Ovary (tissue), 10 donors: ENCODE measurements at places on chromosomes 11 and 22. TPM values are rescaled to one million over a fixed set of nuclear protein-coding genes. Genes with fewer than 3 reads are reported as not detected.

- DNase-seq, result no peak
- no peak overlapping the region for H3K4me3 ChIP-seq
- no peaks in the 10 kb centered on the region for H3K4me1 ChIP-seq
- no peaks in the 10 kb centered on the region for H3K36me3 ChIP-seq
Measured at GRCh38 chr11:29119116-29119515, 897.7 kb downstream of the KCNA4 start.

DNA sequence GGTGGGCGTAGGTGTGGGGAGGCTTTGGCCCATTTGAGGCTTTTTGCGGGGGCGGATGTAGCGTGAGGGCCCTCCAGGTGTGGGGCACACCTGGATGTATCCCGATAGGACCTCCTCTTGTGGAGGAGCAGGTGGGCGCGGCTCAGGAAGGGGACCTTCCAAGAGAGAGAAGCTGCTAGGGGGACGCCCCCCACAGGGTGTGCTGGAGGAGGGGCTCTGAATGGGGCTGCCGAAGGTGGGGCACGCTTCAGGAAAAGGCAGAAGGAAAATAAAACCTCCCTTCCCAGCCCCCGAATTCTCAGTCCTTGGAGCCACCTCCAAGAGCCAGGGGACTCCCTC lies 621 bp downstream of the SGSM1 start:
- peak overlapping the region; percentile 87 for H3K27ac ChIP-seq
- peak overlapping the region; percentile 58 for H3K4me3 ChIP-seq
- no peaks in the 10 kb centered on the region for H3K36me3 ChIP-seq
- H3K4me1 ChIP-seq, result peaks cover 2% of the 10 kb centered on the region
- H3K27me3 ChIP-seq, result no peaks in the 10 kb centered on the region
- peak; percentile 23 for DNase-seq

DNA sequence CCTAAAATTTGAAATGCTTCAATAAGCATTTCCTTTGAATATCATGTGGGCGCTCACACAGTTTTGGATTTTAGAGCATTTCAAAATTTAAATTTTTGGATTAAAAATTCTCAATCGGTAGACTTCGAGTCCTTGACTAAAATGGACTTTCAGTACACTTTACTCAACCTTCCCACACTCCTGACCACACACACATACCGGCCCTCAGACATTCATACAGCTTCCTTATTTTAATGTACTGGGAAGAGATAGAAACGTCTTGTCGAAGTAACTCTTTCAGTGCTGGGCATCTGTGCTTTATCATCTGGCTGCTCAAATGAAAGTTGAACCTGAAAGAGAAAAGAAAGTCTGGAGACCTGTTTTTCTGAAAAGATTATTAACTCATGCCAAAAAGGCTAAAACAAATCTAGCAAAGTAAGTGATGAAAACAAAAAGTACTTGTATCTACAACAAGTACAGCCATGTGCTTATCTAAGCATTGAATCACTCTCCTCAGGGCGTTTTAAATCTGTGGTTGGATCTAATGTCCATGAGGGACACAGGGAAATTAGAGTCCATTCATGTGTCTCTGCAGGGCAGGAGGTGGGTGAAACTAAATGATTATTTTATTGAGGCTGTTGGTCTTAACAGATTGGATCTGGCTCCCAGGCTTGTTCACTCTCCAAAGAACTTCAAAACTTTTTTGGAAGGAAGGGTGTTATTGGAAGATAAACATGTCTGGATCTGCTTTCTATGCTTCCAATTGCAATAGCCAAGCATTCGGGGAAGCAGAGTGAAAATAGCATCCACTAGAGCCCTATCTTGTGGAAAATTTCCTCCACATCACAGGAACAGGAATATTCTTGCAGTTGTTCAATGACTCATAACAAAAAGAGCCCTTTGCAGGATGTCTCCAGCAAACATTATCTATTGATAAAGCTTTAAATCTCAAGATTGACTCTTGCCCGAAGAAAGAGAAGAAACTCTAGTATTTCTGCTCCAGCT lies 47.0 kb downstream of the CARD18 start:
- no peak overlapping the region for H3K27ac ChIP-seq
- no peaks in the 10 kb centered on the region for H3K27me3 ChIP-seq
- no peaks in the 10 kb centered on the region for H3K4me1 ChIP-seq
- DNase-seq, result no peak
- no peaks in the 10 kb centered on the region for H3K36me3 ChIP-seq

GRCh38 chr11:124928942-124929665 lies 6.7 kb downstream of the HEPACAM start:
- H3K27me3 ChIP-seq, result no peaks in the 10 kb centered on the region
- no peaks in the 10 kb centered on the region for H3K36me3 ChIP-seq
- DNase-seq, result no peak
- H3K4me1 ChIP-seq, result no peaks in the 10 kb centered on the region

DNA sequence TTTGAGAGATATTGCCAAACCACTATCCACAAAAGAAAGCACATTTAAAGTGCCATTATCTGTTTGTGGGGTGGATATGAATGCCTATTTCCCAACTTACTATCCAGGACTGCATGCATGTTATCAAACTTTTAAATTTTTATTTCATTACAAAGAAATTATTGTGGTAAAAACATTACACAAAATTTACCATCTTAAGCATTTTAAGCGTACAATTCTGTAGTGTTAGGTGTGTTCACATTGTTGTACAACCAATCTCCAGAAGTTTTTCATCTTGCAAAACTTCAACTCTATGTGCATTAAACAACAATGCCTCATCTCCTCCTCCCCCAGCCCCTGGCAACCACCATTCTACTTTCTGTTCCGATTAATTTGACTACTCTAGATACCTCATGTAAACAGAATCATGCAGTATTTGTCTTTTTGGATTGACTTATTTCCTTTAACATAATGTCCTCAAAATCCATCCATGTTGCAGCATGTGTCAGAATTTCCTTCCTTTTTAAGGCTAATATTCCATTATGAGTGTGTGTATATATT lies 17.6 kb upstream of the CD44 start:
- H3K4me3 ChIP-seq, result no peak overlapping the region
- peaks cover 5% of the 10 kb centered on the region for H3K4me1 ChIP-seq
- H3K36me3 ChIP-seq, result no peaks in the 10 kb centered on the region
- no peaks in the 10 kb centered on the region for H3K27me3 ChIP-seq
- no peak for DNase-seq
- no peak overlapping the region for H3K27ac ChIP-seq

- no peak overlapping the region for H3K27ac ChIP-seq
- H3K4me3 ChIP-seq, result no peak overlapping the region
- no peaks in the 10 kb centered on the region for H3K27me3 ChIP-seq
Measured at GRCh38 chr11:12051287-12051662, 42.8 kb upstream of the DKK3 start.

GRCh38 chr22:50305923-50306566 lies 1.4 kb downstream of the PLXNB2 start:
- no peaks in the 10 kb centered on the region for H3K27me3 ChIP-seq
- peak; percentile 89 for DNase-seq
- H3K27ac ChIP-seq, result peak overlapping the region; percentile 91
- no peaks in the 10 kb centered on the region for H3K36me3 ChIP-seq
- H3K4me3 ChIP-seq, result peak overlapping the region; percentile 76

DNA sequence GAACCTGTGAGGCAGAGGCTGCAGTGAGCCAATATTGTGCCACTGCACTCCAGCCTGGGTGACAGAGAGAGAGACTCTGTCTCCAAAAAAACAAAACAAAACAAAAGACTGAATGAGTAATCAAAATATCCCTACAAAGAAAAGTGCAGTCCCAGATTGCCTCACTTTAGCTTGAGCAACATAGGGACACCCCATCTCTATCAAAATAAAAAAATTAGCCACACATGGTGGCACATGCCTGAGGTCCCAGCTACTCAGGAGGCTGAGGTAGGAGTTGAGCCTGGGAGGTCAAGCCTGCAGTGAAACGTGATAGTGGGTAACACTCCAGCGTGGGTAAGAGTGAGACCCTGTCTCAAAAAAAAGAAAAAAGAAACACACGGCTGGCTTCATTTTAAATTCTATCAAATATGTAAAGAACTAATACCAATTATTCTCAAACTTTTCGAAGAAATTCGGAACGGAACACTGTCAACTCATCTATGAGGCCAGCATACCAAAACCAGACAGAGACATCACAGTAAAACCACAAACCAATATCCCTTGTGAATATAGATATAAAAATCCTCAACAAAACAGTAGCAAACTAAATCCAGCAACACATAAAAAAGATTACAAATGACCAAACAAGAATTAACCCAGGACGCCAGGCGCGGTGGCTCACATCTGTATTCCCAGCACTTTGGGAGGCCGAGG lies 12.9 kb downstream of the CHEK2 start:
- no peaks in the 10 kb centered on the region for H3K36me3 ChIP-seq
- no peaks in the 10 kb centered on the region for H3K4me1 ChIP-seq
- no peak overlapping the region for H3K4me3 ChIP-seq
- H3K27ac ChIP-seq, result no peak overlapping the region
- no peaks in the 10 kb centered on the region for H3K27me3 ChIP-seq

DNA sequence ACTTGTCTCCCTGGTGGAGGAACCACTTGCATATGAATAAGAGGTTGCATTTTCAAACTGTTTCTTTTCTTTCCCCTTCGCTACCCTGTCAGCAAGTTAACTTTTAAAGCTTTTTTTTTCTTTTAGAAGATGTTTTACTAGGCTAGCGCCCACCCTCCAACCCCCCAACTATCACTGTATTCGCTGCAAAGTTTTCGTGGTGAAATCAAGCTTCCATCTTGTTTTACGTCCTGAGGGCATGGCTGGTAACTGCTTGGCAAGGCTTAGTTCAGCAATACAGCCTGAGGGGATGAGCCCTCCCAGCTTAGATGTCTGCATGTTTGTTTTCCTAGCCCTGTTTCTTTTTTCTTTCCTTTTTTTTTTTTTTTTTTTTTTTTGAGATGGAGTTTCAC lies 1359.3 kb downstream of the LRRC4C start:
- H3K36me3 ChIP-seq, result no peaks in the 10 kb centered on the region
- H3K4me1 ChIP-seq, result no peaks in the 10 kb centered on the region
- H3K27me3 ChIP-seq, result no peaks in the 10 kb centered on the region

GRCh38 chr11:15927864-15928217 lies 428.5 kb downstream of the SOX6 start:
- H3K27me3 ChIP-seq, result no peaks in the 10 kb centered on the region
- no peak overlapping the region for H3K27ac ChIP-seq
- DNase-seq, result no peak
- no peaks in the 10 kb centered on the region for H3K4me1 ChIP-seq
- no peak overlapping the region for H3K4me3 ChIP-seq
- H3K36me3 ChIP-seq, result no peaks in the 10 kb centered on the region

DNA sequence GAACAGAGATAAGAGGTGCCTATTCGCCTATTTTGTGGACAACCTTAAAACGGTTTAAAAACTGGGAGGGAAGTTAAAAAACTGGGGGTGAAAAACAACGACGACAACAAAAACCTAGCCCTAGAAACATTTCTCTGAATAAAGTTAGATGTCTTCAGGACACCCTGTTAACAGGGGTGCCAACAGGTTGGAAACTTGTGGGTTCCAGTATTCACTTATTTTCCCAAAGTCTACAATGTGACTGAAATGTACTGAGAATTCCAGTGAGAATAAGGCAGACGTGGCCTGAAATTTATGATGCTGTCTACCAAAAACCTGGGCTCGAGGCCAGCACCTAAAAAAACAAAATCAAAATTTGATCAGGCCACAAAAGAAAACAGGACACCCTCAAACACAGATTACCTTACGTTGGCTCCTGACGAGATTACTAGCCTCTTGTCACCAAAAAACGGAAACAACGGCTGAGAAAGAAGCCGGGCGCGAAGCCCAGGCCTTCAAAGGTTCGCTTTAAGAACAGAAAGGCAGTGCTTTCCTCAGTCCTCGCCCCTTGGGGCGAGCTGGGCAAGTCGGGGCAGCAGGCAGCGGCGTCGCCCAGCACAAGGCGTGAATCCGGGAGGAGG lies 906 bp downstream of the CCDC90B start:
- DNase-seq, result no peak
- peak overlapping the region; percentile 91 for H3K4me3 ChIP-seq
- no peaks in the 10 kb centered on the region for H3K36me3 ChIP-seq
- H3K27me3 ChIP-seq, result no peaks in the 10 kb centered on the region
- peaks cover 2% of the 10 kb centered on the region for H3K4me1 ChIP-seq

DNA sequence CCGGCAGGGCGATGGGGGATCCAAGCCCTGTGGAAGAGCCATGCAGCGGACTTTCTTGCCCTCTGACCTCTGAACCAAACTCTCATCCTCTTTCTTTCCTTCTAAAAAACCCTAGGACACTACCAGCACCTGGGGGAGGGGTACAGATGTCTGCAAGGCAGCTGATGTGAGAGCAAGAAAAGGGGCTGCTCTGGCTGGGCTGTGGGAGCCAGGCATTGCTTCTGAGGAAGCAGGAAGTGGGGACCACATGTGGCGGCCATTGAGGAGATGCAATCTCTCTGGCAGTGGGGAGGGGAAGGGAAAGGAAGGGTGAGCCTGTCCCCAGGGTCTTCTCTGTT lies 36.0 kb downstream of the FAM83F start:
- H3K4me3 ChIP-seq, result no peak overlapping the region
- H3K4me1 ChIP-seq, result no peaks in the 10 kb centered on the region
- no peaks in the 10 kb centered on the region for H3K27me3 ChIP-seq

DNA sequence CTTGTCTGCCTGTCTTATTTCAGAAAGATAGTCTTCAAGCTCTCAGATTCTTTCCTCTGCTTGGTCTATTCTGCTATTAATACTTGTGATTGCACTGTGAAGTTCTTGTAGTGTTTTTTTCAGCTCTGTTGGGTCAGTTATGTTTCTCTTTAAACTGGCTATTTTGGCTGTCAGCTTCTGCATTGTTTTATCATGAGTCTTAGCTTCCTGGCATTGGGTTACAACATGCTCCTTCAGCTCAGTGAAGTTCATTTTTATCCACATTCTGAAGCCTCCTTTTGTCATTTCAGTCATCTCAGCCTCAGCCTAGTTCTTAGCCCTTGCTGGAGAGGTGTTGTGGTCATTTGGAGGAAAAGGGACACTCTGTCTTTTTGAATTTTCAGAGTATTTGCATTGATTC lies 15.5 kb upstream of the DEPDC7 start:
- H3K27ac ChIP-seq, result no peak overlapping the region
- DNase-seq, result no peak
- H3K4me3 ChIP-seq, result no peak overlapping the region
- no peaks in the 10 kb centered on the region for H3K4me1 ChIP-seq

DNA sequence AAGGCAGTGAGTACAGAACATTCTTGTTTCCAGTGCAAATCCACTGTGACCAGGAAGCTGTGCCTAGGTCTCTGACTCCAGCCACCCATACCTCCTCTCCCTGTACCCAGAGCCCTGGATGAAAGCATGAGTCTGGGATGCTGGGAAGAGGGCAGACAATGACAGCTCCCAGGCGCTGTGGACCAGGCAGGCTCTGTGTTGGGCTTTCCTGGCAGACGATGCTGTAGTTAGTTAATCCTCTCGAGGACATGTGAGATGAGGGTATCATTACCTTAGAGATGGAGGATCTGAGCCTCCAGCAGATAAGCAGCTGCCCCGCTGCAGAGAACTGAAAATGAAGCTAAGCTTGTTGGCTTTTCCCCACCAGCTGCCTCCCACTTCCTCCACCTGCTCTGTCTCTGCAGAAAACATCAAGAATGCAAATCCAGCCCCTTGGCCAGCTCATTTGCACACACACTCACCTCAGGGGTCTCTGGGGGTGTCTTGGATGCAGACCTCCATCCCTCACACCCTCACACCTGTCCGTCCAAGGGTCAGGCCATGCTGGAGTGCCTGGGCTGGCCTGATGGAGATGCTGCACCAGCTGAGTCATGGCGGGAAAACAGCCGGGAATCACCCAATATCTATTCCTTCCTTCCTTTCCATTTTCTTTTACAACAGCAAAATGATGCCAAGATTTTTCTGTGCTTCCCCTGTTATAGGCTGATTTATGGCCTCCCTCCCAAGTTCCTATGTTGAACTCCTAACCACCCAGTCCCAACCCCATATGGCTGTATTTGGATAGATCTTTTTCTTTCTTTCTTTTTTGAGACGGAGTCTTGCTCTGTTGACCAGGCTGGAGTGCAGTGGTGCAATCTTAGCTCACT lies 94.9 kb upstream of the SEPTIN5 start:
- no peaks in the 10 kb centered on the region for H3K36me3 ChIP-seq
- H3K27ac ChIP-seq, result no peak overlapping the region
- no peaks in the 10 kb centered on the region for H3K4me1 ChIP-seq

Gene APOL6
- 34.1 TPM for total RNA-seq

Gene TSG101
- total RNA-seq, result 46.3 TPM

Gene ZFP91
- 39.5 TPM for total RNA-seq

Gene WBP2NL
- 3.2 TPM for total RNA-seq

Gene OR9Q2
- total RNA-seq, result not detected
